ENCODE measurements at places on chromosomes 4 and X.

- no peak for DNase-seq
Observed at GRCh38 chrX:5708251-5708650, 520.4 kb downstream of the NLGN4X start.

GRCh38 chr4:173486714-173487392 is 43.2 kb downstream of the HAND2 start:
- DNase-seq = no peak

- DNase-seq = no peak
Observed at GRCh38 chrX:82711457-82711856, 796.6 kb upstream of the POU3F4 start.

DNA sequence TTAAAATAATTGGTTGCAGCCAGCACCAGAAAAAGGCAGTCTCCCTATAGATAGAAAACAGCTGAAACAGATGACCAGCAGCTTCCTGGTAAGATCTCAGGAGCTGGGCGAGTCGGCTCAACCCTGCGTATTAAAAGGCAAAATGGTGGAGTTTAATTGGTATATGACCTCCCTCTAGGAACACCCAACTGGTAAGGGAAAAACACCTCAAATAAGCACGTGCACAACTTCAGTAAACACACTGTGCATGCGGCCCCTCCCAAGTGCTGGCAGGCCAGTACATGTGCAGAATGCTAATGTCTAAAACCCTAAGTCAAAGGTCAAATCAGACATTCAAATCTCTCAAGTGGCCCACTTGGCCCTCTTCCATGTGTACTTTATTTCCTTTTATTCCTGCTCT is 103.2 kb upstream of the PDE5A start:
- no peak for DNase-seq

- DNase-seq = no peak
Observed at GRCh38 chr4:78749258-78749971, 26.7 kb upstream of the BMP2K start.

DNA sequence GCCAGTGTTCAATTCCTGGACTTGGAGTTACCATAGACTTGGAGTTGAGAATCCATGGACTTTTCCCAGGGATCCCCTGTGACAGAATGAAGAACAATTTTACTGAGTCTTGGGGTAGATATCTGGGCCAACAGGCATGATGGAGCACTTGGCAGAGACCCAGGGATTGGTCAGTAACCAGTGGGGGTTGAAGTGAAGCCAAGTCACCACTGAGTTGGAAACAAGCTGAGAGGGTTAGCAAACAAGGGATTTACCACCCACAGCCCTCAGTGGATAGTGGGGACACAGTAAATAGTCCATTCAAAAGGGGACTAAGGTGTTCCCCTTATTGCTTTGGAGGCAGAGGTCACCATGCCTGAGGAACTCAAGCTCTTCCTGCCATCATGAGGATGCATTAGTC is 281.7 kb downstream of the PPP1R2C start:
- DNase-seq = no peak

DNA sequence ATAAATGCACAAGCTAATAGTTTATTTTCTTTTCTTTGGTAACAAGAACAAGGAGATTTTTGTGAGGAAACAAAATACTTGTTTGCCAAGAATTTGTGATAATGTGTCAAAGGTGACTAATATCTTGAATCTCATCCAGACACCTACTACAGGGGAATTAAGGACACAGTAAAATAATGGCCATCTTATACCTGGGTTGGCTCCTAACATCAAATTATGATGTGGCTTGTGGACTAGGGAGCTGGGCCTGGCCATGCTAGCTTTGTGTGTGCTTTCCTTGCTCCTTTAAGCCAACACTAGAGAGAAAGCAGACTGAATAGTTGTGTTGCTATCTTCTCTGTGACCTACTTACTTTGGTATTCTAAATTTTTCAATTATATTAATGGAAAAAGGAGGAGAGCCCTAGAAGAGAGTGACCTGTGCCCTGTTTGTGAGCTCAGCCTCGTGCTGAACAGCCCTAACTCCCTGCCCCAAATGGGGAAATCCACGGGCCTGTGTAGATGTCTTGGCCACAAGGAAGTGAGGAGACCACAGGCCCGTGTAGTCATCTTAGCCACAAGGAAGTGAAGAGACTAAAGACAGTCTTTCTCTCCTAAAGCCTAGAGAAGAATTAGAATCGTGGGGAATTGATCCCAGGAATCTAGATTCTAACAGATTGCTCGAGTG is 23.3 kb downstream of the ARHGAP24 start:
- no peak for DNase-seq

GRCh38 chr4:55801498-55801897 is 18.1 kb upstream of the EXOC1L start:
- no peak for DNase-seq

DNA sequence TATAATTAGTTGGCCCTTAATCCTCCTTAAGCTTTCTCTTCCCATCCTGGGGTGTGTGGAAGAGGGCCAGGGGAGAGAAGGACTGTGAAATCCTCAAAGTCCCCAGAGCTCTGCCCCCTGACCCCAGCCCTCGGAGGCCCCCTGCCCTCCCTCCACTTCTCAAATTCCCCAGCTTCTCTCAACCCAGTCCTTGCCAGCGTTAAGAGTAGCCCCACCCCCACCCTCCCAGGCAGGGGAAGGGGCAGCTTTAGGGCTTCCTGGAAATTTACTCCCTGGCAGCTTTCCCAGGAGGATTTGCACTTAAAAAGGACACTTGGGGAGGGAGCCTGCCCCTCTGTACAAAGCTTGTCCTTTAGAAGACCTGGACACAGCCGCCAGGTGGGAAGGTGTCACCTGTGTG is 11.8 kb upstream of the CD40LG start:
- no peak for DNase-seq

DNA sequence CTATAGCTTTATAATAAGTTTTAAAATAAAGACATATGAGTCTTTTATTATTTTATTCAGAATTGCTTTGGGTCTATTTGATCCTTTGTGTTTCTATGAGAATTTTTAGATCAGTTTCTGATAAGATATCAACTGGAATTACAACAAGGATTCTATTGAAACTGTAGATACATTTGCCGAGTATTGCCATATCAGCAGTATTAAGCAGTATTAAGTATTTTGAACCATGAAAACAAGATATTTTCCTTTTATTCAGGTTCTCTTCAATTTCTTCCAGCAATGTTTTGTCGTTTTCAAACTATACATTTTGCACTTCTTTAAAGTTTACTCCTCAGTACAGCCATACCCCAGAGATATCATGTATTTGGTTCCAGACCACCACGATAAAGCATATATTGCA is 598.8 kb downstream of the DACH2 start:
- DNase-seq = no peak

GRCh38 chr4:188246488-188246887 is 107.2 kb downstream of the TRIML1 start:
- DNase-seq = peak; percentile 61

- DNase-seq = no peak
Observed at GRCh38 chr4:45455217-45455616, 668.6 kb downstream of the GABRG1 start.

GRCh38 chrX:119917877-119918276 is 22.2 kb downstream of the AKAP14 start:
- no peak for DNase-seq

DNA sequence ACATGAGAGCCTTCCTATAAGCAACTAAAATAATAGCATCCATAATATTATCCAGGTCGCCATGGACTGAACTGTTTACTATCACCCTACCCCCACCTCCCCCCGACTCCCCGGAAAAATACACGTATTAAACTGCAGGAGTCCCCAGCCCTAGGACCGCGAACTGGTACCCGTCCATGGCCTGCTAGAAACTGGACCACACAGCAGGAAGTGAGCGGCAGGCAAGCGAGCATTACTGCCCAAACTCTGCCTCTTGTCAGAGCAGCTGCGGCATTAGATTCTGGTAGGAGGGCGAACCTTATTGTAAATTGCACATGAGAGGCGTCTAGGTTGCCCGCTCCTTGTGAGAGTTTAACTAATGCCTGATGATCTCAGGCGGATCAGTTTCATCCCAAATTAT is 405.8 kb upstream of the ADGRL3 start:
- DNase-seq = no peak

DNA sequence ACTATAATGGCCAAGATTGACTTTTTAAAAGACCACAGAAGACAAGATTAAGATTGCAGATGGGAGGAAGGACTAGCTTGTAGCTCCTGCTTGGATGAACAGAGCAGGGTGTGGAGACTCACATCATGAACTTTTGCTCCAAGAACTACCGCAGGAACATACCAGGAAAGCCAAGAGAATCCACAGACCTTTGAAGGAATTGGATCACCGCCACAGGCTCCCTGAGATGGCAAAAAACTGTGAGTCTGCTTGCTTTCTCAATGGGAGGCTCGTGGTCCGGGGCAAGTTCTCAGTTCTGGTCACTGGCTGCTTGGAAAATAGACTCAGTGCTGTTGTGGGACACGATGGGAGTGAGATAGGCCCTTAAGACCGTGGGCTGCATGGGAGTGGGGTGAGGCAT is 276.6 kb downstream of the CCSER1 start:
- no peak for DNase-seq

GRCh38 chrX:110944311-110944750 is 148.7 kb upstream of the CHRDL1 start:
- peak; percentile 74 for DNase-seq

DNA sequence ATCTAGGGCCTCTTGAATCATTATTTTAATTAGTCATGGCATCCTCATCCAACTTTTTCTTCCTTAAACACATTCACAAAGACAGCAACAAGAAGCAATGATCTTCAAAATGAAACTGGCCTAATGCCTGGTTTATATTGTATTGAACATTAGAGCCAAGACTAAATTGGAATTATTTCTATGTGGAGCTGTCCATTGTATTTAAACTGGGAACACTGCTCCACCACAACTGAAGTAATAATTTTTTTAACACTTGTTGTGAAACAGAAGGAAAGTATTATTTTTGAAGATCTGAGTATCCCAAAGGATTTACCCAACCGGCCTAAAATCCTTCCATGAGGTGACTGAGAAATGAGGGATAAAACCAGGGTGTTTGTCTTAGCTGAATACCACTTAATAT is 6.9 kb downstream of the GABRB1 start:
- no peak for DNase-seq

GRCh38 chr4:165208741-165209388 is 1.5 kb downstream of the KLHL2 start:
- DNase-seq = no peak

- peak; percentile 47 for DNase-seq
Observed at GRCh38 chrX:64580605-64581004, 185.4 kb upstream of the MTMR8 start.

- DNase-seq = peak; percentile 77
Observed at GRCh38 chr4:978957-979701, 5.8 kb upstream of the DGKQ start.

GRCh38 chr4:6115342-6115741 is 85.0 kb downstream of the JAKMIP1 start:
- peak; percentile 7 for DNase-seq

DNA sequence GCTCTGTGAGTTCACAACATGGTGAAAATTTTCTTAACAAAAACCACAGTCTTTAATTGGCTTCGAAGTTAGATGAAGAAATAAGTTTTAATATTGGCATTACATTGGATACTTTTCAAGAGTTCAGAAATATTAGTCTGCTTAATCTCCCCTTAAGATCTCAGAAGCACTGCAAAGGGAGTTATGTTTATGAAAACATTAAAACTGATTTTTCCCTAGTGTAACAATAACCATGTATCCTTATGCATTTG is 1.5 kb downstream of the SETD7 start:
- no peak for DNase-seq

DNA sequence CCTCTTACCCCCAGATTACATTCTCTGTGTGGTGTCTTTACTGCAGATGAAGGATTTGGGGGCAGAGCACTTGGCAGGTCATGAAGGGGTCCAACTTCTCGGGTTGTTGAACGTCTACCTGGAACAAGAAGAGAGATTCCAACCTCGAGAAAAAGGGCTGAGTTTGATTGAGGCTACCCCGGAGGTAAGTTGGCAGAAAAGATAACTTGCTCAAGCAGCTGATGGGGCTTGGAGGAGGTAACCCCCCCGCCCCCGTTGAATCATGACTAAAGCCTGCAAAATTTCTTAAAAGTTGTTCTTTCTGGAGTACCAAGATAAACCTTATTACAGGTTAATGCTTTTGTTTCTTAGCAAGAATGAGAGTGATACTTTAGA is 1.5 kb downstream of the CCNG2 start:
- peak; percentile 58 for DNase-seq

DNA sequence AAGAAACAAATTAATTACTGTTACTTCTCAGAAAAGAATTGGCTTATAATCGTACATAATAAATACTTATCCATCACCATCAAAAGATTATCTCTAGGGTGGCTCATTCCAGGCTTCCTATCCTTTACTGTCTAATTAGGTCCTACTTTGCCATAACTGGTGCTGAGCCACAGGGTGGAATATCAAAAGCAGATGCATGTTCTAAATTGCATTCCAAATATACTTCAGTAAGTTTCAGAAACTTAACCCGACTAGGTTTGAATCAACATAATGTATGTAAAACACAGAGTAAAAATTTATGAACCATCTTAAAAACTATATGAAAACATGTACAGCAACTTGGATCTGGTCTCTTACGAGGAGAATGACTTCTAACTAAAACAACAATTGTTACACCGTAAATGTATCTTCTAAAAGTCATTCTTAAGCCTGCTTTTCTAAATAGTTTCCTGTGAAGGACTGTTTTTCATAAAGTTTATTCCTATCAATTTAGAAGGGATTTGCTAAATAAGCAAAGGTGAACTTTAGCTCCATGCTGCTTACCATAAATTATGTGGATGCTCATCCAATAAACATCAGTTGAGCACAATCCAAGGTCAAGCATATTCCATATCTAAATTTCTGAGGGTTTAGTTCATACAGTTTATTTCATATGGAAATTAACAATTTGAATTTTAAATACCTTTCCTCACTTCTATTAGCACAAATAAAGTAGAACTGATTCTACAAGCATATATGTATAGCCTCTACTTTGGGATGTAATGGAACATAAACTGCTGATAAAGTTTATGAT is 13.4 kb downstream of the ZAR1 start:
- no peak for DNase-seq

DNA sequence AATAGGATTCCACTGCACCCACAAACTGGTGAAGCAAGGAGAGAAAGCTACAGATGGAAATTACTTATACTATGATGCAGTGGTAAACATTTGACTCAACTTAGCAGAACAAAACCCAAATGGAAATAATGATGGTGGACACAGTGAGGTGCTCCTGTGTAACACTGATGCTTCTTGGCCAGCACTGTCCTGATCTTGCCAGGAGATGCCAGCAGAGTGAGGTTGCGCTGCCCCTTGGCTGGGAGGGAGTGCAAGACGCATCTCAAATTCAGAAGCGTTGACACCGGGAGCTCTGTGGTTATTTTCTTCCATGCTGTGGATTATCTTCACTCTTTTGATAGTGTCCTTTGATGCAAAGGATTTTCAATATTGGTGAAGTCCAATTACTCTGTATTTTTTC is 22.0 kb upstream of the ARSH start:
- no peak for DNase-seq

DNA sequence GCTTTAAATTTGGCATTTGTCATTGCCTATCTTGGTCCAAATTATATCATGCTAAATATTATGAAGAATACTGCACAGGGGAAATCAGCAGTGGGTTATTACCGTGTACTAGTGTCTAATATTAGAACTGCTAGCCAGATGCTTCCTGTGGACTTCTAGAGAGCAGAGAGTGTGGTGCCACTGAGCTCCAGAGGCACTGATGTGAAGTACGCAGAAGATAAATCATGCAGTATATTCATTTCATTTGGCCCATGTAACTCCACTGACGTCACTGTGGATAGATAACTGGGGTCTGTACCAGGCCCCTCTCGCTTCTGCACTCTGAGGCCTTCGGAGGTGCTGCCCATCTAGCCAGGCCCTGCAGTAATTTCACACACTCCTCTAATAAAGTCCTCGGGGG is 80.0 kb downstream of the ALPK1 start:
- DNase-seq = no peak

GRCh38 chrX:67777148-67777547 is 233.3 kb downstream of the AR start:
- no peak for DNase-seq

Measured in islet precursor cell (in vitro differentiated cells).